AG04450 (cell line): ENCODE measurements at places on chromosomes 2 and 18.

GRCh38 chr2:45850558-45850957, 199.1 kb downstream of the PRKCE start:
- no peak for DNase-seq

DNA sequence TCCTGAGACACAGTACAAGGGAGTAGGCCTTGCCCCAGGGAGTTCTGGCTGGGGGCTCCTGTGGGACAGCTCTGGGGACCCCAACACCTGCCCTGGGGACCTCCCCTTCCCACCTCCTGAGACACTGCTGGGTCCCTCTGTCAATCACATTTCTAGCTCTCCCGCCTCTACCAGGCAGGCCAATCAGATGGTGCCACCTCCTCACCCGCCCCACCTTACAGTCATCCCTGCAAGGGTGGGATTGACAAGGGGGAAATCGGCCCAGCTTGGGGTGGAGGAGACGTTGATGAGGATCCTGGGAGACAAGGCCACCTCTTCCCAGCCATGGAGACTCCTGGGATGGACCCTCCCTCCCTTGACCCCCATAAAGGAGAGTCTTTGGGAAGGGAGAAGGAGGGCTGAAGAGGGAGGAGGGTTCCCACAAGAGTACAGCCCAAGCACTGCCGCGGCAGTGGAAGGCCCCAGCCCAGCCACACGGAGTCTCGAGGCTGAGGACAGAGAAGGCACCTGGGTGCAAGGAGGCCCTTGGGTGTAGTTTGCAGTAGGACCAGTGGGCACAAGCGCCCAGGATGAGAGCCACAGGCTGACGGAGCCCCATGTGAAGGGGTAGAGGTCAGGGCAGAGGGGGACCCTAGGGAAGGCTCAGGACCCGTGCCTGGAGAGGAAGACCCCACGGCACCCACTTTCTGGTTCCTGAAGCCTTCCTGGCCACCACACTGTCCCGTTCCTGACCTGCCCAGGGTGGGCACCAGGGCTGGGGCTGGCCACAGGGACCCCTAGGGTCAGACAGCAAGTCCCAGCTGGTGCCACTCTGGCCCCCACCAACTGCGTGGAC, 109.9 kb upstream of the OTOS start:
- no peak for DNase-seq

DNA sequence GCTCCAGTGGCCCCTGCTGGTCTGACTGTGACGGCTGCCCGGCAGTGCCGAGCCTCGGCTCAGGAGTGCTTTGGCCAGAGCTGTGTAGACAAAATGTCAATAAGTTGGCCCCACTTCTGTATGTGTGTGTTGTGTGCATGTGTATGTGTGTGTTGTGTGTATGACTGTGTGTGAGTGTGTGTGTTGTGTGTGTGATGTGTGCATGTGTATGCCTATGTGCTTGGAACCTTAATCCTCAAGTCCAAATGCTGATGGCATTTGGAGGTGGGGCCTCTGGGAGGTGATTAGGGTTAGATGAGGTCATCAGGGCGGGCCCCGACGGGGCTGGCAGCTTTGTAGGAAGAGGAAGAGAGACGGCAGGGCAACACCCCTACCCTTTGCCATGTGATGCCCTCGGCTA, 269.0 kb downstream of the DCDC2C start:
- DNase-seq = no peak

DNA sequence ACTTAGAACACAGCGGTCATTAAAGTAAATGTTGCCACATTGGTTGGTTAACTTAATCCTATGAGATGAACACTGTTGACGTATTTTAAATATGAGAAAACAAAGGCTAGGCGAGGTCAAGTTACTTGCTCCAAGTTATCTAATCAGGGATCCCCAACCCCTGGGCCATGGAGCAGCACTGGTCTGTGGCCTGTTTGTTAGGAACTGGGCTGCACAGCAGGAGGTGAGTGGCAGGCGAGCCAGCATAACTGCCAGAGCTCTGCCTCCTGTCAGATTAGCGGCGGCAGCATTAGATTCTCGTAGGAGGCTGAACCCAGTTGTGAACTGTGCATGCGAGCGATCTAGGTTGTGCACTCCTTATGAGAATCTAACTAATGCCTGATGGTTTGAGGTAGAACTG, 878.9 kb downstream of the CPS1 start:
- no peak for DNase-seq

- DNase-seq = no peak
These were observed 58.3 kb downstream of the NFATC1 start for GRCh38 chr18:79453816-79454735.

DNA sequence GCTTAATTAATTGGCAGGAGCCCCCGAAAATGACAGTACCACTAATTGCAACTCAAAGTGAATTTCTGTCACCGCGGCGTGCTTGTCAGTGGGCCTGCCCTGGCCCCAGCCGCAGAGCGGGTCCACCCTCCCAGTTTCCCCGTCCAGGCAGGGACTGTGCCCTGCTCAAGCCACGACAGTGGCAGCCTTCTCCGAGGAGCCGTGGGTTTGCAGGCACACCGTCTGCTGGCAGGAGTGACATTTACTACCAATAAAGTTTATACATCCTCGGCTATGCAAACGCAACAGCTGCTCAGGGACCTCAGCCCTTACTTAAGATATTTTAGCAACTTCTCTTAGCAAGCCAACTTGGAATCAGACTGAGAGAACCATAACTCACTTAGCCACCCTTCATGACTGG, 112.7 kb downstream of the GBX2 start:
- no peak for DNase-seq

DNA sequence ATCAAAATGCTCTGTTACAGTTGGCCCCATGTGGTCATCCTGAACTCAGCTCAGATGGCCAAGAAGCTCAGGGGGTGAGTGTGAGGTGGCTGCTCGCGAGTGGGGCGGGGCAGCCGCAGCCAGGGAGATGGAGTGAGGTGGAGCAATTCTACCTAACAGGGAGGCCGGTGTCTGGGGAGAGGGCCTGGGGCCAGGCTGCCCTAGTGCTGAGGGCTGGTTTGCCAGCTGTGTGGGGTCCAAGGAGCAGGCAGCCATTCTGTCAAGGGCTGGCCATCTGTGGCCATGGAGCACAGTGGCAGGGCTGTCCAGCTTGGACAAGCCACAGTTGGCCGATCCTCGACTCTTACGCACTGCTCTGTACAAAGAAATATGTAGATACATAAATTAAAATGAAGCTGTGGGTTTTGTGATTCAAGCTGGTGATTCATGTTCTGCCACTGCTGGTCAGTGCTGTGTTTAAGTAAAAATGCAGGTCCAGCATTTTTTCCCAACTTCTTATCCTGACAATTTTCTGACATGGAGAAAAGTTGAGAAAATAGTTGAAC, 82.1 kb downstream of the HS6ST1 start:
- DNase-seq = peak; percentile 59

GRCh38 chr2:226788064-226788463, 11.6 kb downstream of the IRS1 start:
- no peak for DNase-seq

- DNase-seq = no peak
These were observed 112.3 kb downstream of the PRKCE start for GRCh38 chr2:45763797-45764196.

GRCh38 chr2:231383416-231384108, 11.9 kb upstream of the B3GNT7 start:
- DNase-seq = no peak

DNA sequence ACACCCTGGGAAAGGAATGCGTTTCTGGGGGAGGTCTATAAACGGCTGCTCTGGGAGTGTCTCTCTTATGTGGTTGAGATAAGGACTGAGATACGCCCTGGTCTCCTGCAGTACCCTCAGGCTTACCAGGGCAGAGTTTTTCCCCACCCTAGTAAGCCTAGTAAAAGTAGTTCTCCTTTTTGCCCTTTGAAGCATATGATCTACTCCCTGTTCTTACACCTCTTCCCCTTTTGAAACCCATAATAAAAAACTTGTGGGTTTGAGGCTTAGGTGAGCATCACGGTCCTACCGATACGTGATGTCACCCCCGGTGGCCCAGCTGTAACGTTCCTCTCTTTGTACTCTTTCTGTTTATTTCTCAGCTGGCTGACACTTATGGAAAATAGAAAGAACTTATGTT, 97.4 kb downstream of the FSIP2 start:
- no peak for DNase-seq

GRCh38 chr2:199228887-199229819, 228.6 kb downstream of the SATB2 start:
- peak; percentile 90 for DNase-seq

- DNase-seq = no peak
These were observed 7.7 kb upstream of the ALLC start for GRCh38 chr2:3650140-3650920.

DNA sequence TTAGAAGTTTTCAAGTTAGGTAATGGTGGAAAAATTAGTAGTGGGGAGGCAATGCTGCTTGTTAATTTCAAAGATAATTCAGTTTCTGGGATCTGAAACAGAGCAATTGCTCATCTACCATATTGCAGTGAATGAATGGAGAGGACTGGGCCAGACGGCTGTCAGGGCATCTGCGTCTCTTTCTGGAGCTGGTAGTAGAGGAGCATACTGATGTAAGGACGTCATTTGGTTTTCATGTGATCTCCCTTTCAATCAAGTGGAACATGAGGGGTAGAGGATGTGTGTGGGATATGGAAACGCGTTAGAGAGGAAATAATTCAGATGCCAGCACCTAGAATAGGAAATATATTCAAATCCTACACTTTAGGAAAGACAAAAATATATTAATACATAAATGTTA, 490.3 kb downstream of the ADCYAP1 start:
- no peak for DNase-seq

DNA sequence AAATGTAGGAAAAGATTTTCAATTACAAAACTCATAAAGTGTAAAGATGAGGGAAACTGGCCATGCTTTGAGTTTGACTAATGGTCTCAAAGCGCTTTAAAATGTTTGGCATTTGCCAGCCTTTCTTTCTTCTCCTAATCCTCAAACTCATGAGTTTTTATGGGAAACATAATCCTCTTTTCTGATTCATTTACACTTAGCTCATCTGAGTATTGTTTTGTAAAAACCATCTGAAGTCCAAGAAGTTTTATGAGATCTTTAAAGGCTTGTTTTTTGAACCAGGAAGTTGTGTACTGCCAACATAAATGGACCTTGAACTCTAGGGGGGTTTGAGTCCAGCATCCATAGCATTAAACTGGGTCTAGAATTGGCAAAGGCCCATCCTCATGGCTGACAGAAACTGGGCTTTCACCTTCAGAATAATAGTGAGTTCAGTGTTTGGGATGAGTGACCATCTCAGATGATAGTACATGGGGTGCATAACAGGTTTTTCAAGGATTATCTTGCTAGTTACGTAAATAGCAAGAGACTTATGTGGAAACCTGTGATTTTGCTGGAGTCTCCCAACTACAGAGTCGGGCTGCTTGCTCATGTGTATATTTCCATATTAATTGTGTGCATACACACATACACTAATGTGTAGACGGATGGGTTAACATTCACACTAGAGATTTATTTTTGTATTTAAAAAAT, 3.8 kb upstream of the LTBP1 start:
- DNase-seq = no peak

DNA sequence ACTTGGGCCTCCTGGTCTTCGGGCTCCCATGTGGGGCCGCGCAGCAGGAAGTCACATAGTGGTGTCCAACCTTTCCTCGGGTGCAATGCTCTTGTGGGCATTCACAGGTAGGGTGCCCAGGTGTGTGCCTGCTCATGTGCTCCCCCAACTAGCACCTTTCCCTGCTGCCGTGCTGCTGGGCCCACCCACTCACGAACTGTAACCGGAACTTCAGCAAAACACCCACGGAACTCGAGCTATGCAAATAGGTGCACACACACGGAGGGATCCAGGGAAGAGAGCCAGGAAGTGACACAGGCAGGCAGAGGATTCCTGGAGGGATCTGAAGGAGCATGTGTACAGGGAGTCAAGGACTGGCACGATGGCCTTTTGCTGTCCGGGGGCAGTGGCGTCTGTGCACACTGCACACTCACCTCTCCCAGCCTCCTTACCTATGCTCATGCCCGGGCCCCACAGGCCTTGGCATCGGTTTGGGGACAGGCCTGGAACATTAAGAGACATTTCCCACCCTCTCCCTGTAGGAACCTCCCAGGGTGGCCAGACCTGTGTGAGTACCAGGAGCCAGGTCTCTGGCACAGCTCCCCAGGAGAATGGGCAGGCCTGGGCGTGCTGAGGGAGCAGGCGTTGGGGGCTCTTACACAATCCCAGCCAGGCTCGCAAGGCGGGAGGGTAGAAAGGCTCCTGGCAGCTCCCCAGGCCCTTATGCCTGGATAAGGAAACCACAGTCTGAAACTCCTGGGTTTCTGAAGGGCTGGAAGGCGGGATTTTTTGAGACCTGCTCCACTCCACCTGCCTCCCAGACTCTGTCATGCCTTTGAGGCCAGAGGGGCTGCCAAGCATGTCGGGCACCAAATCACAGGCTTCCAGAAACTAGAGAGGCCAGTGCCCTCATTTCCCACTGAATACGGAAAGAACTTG, 6.6 kb upstream of the PTMA start:
- DNase-seq = no peak

DNA sequence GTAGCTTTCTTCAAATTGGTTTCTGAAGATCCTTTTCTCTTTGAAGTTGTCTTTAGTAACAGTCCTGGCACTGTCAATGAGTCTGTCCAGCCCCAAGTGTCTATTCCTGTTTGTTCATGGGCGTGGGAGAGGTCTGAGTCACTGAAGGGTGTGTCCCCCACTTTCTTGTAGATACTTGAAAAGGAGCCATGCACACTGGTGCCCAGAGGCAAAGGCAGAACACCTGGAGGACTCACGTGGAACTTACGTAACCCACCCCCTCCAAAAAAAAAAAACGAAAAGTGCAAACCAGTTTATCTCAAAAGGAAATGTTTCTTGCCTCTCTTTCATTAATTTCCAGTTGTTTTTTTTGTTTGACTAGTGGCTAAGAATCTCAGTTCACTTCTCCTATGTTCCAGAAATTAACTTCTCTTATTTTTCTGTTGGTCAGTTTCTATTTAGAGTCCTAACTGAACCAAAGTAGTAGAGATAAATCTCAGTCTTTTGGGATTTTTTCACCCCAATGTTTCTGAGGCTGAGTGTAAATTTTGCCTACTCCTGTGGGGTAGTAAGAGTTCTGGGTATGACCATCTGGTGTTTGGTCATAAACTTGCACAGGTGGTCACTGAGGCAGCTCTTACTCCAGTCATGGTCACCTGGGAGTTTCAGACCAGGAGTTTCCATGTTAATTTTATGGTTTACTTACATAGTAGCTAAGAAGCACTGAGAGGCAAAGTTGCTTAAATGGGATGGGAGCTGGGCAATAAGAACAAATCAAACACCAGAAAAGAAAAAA, 54.9 kb downstream of the DSC3 start:
- no peak for DNase-seq
